ENCODE measurements at places on chromosomes 2 and 18.
A peak's percentile ranks its signal among the peaks of the same experiment; 100 is the strongest.

- DNase-seq = peak; percentile 46
Measured at GRCh38 chr2:47336259-47337238, 66.4 kb upstream of the MSH2 start.

DNA sequence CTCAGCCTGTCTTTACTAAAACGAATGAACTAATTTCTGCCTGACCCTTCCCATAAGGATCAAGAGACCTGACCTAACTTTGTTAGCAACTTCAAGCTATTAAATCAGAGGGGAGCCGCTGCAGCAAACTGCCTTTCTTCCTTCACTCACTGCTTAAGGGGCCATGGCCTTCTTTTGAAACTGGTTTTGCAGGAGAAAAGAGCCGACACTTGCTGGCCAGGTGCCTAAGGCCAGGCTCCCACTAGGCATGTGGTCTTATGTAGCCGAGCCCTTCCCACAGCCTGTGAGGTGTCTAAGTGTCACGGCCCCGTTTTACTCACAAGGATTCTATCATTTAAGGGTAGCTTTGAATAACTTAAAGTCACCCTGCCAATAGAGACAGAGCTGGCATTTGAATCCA is 130.8 kb downstream of the ZNF236 start:
- DNase-seq = peak; percentile 61

GRCh38 chr18:68948622-68949021 is 150.7 kb downstream of the CCDC102B start:
- no peak for DNase-seq

GRCh38 chr2:155151945-155152344 is 453.4 kb downstream of the KCNJ3 start:
- DNase-seq = no peak

- peak; percentile 25 for DNase-seq
Measured at GRCh38 chr2:120017201-120017600, 4.3 kb downstream of the EPB41L5 start.

DNA sequence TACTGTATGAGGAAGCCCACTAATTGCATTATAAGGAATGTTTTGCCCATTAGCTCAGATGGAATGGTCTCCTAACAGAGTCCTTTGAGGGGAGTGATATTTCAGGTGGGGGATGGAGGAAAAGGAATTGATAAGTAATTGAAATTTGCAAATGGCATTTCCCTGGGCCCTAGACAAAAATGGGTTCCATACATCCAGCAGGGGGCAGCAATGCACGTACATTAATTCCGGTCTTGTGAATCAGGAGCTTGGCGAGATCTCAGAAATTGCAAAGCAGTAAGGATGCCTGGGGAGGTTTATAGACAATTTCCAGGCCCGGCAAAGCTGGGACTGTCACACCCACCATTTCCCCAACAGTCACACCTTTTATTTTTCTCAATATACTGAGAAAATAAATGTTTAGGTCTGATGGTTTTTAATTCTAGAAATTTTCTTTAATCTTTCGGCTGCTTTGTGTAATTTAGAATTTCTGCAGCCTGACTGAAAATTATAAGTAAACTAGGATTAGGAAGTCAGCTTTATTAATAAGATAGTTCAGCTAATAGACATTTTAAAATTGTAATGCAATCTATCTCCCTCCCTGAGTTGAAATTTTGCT is 122.8 kb downstream of the LYPD1 start:
- DNase-seq = peak; percentile 88

DNA sequence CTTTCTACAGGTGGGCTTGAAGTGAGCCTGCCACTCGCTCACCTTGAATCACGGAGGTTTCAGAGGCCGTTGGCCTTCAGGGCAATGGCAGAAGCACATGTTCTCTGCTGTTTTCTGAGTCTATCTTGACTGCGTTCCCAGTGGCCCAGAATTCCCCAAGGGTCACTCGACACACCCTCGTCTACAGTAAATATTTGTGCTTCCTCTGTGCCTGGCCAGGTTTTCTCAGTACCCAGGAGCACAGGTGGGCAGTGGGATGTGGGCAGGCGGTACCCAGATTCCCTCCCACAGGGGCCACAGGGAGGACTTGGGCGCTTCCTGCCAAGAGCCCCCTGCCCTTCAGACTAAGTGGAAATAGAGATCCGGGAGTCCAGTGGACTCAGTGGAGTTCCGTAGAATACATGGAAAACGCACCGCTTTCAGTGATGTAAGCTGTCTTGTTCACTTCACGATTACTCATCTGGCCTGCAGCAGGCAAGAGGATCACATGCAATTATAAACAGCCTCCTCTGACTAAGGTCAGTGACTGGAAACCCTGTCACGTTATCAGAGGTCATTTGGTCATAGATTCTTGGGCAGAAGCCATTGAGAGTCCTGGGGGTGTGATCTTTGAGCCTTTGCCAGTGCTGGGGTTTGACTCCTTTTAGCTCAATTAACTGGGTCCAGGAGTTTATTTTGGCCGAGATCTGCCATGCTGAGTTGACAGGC is 179.8 kb downstream of the NEDD4L start:
- peak; percentile 87 for DNase-seq

- DNase-seq = no peak
Measured at GRCh38 chr2:118440404-118441098, 352.3 kb downstream of the INSIG2 start.

GRCh38 chr18:2348003-2348402 is 223.3 kb downstream of the METTL4 start:
- no peak for DNase-seq

- peak; percentile 40 for DNase-seq
Measured at GRCh38 chr2:101803945-101804696, 106.6 kb downstream of the MAP4K4 start.

GRCh38 chr2:227507963-227508362 is 36.0 kb downstream of the AGFG1 start:
- DNase-seq = peak; percentile 69

GRCh38 chr2:237471438-237472186 is 15.4 kb upstream of the MLPH start:
- DNase-seq = peak; percentile 73

- DNase-seq = peak; percentile 91
Measured at GRCh38 chr2:236569573-236569973, at the start of gene ACKR3. Gene ACKR3 (plus strand): TSS chr2:236569825. CDS start chr2:236580466, 10,641 bp downstream.

DNA sequence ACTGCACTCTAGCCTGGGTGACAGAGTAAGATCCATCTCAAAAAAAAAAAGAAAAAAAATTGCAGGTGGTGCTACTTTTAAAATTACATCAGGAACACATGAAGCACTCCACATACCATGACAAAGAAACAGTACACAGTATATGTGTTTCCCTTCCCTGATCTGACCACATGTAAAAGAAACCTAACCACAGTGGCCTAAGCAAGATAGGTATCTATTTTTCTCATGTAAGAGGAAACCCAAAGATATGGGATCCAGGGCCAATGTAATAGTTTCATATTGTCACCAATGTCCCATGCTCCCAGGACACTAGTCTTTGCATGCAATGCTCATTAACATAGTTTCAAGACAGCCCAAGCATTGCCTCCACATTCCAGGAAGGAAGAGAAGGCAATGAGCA is 99.9 kb downstream of the DYM start:
- DNase-seq = no peak

- peak; percentile 73 for DNase-seq
Measured at GRCh38 chr2:176554101-176555048, 285.1 kb downstream of the MTX2 start.

- DNase-seq = no peak
Measured at GRCh38 chr2:216346781-216347180, 25.5 kb downstream of the MARCHF4 start.

- DNase-seq = peak; percentile 83
Measured at GRCh38 chr2:127637725-127638252, 8.2 kb upstream of the GPR17 start.

DNA sequence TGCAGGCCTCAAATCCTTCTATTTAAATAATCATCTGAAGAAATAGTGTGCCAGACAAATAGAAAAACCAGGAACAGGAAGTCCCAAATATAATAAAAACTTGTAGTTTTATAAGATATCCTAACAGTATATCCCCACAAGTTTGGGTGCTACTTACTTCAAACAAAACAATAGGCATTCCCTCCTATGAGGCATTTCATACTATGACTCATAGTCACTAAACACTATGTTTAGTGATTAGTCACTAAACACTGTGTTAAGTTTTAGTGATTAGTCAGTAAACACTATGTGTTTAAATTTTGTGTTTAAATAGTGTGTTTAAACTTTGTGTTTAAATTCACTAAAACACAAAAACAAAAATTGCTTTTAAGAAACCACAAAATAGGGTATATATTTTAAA is 407.0 kb upstream of the CDH19 start:
- peak; percentile 15 for DNase-seq

GRCh38 chr18:47728921-47729320 is 201.5 kb downstream of the SMAD2 start:
- DNase-seq = no peak

GRCh38 chr18:46481048-46481846 is 175.8 kb downstream of the LOXHD1 start:
- peak; percentile 71 for DNase-seq

DNA sequence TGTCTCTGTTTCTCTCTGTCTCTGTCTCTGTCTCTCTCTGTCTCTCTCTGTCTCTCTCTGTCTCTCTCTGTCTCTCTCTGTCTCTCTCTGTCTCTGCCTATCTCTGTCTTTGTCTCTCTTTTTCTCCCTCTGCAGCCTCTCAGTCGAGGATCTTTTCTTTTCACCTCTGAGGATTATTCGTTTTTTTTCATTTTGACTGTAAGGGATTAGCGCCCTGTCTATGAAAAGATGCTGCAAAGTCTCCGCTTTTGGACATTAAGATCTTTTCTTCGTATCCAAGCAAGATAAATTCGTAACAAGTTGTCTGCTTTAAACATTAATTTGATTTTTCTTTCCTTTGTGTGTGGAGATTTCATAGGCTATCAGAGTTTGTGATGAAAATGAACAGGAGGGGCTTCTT is 191.2 kb upstream of the TPO start:
- DNase-seq = no peak

- DNase-seq = peak; percentile 14
Measured at GRCh38 chr2:199862788-199863187, 11.8 kb upstream of the FTCDNL1 start.

GRCh38 chr2:167575276-167575675 is 672.1 kb downstream of the STK39 start:
- DNase-seq = no peak

- peak; percentile 77 for DNase-seq
Measured at GRCh38 chr2:30385327-30385726, 61.7 kb upstream of the LCLAT1 start.

DNA sequence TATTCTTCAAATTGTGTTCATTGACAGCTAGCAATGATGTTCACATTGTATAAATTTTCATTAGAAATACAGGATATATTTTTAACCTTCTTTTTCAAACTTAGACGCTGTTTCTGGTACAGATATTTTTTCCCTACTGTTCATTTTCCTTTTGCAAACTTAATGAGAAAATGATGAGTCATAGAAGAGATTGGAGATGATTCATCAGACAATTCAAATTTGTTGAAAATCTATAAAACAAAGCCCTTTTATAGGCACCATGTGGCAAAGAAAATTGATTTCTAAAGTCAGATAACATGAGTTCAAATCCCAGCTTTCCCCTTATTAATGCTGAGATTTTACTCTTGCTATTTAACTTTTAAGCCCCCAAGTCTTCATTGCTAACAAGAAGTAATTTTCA is 728.8 kb upstream of the DDX18 start:
- DNase-seq = no peak

- no peak for DNase-seq
Measured at GRCh38 chr18:69495841-69496533, 95.3 kb downstream of the DOK6 start.

- no peak for DNase-seq
Measured at GRCh38 chr2:163312713-163313112, 423.1 kb downstream of the FIGN start.

DNA sequence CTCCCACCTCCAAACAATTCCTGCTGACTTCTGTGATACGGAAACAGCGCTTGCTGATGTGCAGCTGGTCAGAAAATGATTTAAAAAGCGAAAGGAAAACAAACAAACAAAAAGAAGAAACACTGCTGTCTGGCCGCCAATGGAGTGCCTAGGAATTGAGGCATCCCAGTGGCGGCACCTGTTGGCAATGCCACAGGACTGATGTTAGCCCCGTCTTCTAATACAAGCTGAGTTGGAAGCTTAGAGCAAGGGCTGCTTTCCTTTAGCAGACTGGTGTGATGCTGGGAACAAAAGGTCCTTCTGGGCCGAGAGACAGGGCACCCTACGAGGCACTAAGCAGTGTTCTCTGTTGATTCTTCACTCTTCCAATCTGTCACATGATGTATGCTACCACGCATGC is 163.6 kb upstream of the REV1 start:
- no peak for DNase-seq

- DNase-seq = no peak
Measured at GRCh38 chr2:37332560-37332959, 7.9 kb upstream of the PRKD3 start.

GRCh38 chr18:3871687-3872086 is 421.7 kb downstream of the TGIF1 start:
- no peak for DNase-seq

- no peak for DNase-seq
Measured at GRCh38 chr2:30987566-30987965, 150.7 kb downstream of the GALNT14 start.

GRCh38 chr2:100588071-100588786 is 25.4 kb downstream of the PDCL3 start:
- DNase-seq = peak; percentile 77

- no peak for DNase-seq
Measured at GRCh38 chr2:17517481-17518211, 594 bp downstream of the RAD51AP2 start.

GRCh38 chr2:150538651-150539201 is 51.3 kb upstream of the RND3 start:
- DNase-seq = no peak

DNA sequence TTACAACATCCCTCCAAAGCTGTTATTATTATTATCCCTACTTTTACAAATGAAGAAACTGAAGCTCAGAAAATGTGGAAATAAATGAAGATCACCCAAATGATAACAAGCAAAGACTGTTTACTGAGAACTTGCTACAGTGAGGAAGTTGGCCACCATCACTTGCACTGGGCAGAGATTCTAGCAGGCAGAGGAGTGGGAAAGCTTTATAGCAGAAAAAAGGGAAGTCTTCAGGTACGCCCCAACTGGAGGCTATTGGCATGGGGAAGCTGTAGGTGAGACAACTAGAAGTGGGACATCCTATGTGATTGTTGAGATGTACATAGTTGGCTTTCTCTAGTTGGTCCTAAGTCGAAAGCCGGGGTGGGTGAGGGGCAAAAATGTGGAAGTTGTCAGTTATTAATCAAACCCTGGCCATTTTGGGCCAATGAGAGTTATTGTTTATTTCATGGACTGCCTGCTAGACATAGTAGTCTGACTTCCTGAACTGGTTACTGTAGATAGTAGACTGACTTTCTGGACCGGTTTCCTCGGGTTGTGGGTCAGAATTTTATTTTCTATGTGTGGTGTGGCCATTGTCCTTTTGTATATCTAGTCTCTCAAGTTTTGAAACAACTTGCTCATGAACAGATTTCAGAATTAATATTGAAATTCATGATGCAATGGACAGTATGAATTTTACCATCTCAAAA is 40.2 kb upstream of the STAT4 start:
- DNase-seq = no peak

GRCh38 chr2:113228991-113229716 is 49.6 kb downstream of the PAX8 start:
- no peak for DNase-seq

- no peak for DNase-seq
Measured at GRCh38 chr2:42369532-42370229, 8.7 kb upstream of the COX7A2L start.

Data from astrocyte of the hippocampus (primary cell).